ENCODE measurements at places on chromosomes 11 and 22.

- no peak for DNase-seq
These were observed 6.2 kb downstream of the CRYAB start for GRCh38 chr11:111905411-111905810.

DNA sequence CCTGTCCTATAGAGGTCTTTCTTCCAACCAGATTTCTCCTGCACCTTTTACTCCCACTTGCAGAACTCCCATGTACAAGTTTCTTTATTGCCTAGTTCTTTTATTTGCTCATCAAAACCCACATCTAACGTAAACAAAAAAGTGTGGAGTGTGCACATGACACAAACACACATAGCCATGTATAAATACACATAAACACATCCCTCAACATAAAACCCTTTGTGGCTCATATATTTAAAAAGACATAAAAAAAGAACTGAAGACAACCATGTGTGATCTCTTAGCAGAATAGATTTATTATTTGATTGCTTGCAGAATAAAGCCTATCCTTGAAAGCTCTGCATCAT is 1.7 kb downstream of the HBG2 start:
- DNase-seq = no peak

GRCh38 chr11:134943544-134943943 is 531.5 kb upstream of the B3GAT1 start:
- DNase-seq = no peak

GRCh38 chr11:1825039-1825740 is 9.6 kb upstream of the SYT8 start:
- DNase-seq = no peak

DNA sequence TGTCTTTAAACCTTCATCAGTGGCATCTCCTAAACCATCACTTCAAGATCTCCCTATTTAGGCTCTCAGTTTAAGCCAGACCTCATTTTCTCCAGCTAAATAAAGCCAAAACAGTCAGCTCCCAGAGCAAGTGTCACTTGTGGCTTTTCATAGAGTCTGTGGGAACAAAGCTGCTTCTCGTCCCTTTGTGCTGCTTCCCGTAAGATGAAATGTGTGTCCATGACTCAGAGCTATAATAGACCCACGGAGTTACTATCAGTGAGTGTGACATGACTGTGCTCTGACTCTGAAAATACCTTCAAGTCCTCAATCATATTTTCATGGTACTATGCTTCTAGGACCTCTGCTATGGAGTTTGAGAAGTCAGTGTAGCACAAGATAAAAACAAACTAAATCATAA is 57.3 kb upstream of the SLN start:
- DNase-seq = no peak

GRCh38 chr11:77422687-77423086 is 51.2 kb downstream of the PAK1 start:
- no peak for DNase-seq

GRCh38 chr22:41613456-41613855 is 7.4 kb downstream of the DESI1 start:
- no peak for DNase-seq

- no peak for DNase-seq
These were observed 119.3 kb downstream of the METTL15 start for GRCh38 chr11:28227460-28227859.

GRCh38 chr11:73266646-73267020 is 5.5 kb upstream of the P2RY6 start:
- no peak for DNase-seq

- no peak for DNase-seq
These were observed 1.3 kb downstream of the PYGM start for GRCh38 chr11:64758330-64759079.
